ENCODE measurements at places on chromosomes 4 and X.

DNA sequence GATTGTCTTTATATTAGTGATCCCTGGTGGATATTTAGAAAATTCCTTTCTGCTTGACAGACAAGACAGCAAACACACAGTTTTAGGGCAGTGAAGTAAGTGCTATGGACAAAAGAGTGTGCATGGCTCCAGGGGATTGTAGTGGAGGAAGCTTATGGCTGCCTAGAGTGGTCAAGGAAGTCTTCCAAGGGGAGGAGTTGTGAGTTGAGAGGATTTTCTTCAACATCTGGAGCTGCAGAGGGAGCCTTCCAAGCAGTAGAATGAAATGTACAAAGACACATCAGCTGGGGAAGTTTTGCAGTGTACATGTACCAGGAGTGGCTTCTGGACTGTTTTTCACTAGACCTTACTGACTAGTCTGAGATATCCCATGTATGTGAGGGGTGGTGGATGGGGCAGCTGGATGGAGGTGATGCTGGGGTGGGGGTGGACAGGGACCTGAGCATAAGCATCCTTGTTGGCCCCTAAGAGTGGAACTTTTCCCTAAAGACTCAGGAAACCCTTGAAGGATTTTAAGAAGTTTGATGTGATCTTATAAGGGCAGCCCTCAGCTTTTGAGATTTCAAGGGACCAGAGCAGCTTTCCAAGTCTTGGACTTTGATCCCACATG is 160.5 kb upstream of the TAPT1 start:
- DNase-seq = no peak
- H3K27me3 ChIP-seq = no peaks in the 10 kb centered on the region
- no peak overlapping the region for H3K27ac ChIP-seq
- no peaks in the 10 kb centered on the region for H3K36me3 ChIP-seq
- H3K4me3 ChIP-seq = no peak overlapping the region
- no peaks in the 10 kb centered on the region for H3K4me1 ChIP-seq

- H3K4me3 ChIP-seq = no peak overlapping the region
- H3K27me3 ChIP-seq = no peaks in the 10 kb centered on the region
- no peak for DNase-seq
- H3K4me1 ChIP-seq = no peaks in the 10 kb centered on the region
- no peak overlapping the region for H3K27ac ChIP-seq
Observed at GRCh38 chr4:187615972-187616371, 379.6 kb upstream of the ZFP42 start.

DNA sequence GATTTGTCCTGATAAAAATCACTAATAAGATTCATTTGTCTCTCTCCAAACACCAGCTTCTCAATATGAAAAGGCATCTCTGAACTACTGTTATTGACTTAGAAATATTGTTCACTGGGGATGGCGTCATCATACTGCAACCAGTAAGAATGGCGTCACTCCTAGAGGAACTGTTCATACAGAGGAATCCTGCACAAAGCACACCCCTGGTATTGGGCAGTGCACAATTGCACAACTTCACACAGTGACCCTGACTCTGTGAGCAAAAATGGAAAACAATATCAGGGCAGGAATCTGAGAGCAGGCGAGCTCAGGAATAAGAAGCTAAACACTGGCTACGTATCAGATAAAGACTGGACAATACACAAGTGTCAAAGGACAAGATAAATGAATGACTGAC is 66.7 kb upstream of the PNPLA4 start:
- no peak overlapping the region for H3K4me3 ChIP-seq
- DNase-seq = no peak
- no peaks in the 10 kb centered on the region for H3K27me3 ChIP-seq
- H3K4me1 ChIP-seq = no peaks in the 10 kb centered on the region
- H3K36me3 ChIP-seq = no peaks in the 10 kb centered on the region

GRCh38 chr4:71944956-71945355 is 86.8 kb upstream of the NPFFR2 start:
- no peaks in the 10 kb centered on the region for H3K27me3 ChIP-seq
- no peak for DNase-seq
- no peak overlapping the region for H3K4me3 ChIP-seq
- no peaks in the 10 kb centered on the region for H3K36me3 ChIP-seq

DNA sequence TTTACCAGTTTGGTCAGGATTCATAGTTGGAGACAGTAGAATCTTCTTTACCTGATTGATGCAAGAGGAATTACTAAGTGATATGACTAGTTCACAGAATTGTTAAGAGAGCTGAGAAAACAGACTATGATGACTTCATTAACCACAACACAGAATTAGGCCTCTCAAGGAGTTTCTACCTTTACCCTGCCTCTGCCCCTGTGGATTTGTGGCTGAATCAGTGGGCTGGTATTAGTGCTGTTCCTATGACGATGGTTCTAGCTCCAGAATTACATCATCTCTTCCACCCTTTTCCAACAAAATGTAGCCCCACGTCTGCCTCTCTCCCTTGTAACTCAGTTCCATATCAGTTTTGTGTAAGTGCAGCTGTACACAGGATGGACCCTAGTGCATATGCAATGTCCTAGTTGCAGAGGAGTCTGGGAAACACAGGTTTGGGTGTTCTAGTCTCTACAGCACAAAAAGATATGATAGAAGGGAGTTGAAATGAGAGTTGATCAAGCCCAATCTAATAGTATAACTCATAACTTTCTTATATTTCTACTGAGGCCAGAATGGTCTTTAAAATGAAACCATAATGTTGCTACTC is 99.3 kb downstream of the ANXA5 start:
- H3K27ac ChIP-seq = no peak overlapping the region
- H3K36me3 ChIP-seq = no peaks in the 10 kb centered on the region
- no peak overlapping the region for H3K4me3 ChIP-seq
- H3K27me3 ChIP-seq = no peaks in the 10 kb centered on the region

DNA sequence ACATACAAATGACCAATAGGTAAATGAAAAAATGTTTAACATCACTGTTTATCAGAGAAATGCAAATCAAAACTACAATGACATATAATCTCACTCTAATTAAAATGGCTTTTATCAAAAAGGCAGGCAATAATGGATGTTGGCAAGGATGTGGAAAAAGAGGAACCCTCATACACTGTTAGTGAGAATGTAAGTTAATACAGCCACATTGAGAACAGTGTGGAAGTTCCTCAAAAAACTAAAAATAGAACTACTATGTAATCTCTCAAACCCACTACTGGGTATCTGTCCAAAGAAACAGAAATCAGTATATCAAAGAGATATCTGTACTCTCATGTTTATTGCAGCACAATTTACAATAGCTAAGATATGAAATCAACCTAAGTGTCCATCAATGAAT is 165.9 kb upstream of the HHIP start:
- no peak for DNase-seq
- no peak overlapping the region for H3K27ac ChIP-seq
- no peaks in the 10 kb centered on the region for H3K27me3 ChIP-seq
- H3K4me1 ChIP-seq = no peaks in the 10 kb centered on the region
- no peak overlapping the region for H3K4me3 ChIP-seq

DNA sequence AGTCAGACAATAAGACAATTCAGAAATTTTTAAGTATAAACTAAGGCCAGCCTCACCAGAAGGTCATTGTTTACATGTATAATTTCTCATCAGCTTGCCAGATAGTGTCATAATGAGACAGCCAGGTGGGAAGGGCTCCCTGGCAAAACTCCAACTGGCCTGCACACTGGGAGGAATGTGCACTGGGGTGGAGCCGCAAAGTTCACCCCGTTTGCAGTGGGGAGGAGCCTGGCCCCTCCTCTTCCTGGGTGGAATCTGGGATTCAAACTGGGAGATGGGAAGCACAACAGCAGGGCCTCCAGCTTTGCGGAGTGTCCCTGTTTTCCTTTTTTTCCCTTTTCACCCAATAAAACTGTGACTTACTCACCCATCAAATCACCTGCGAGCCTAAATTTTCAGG is 329.9 kb downstream of the SMARCA1 start:
- no peak overlapping the region for H3K4me3 ChIP-seq
- H3K36me3 ChIP-seq = no peaks in the 10 kb centered on the region
- H3K27ac ChIP-seq = no peak overlapping the region
- no peaks in the 10 kb centered on the region for H3K27me3 ChIP-seq
- no peaks in the 10 kb centered on the region for H3K4me1 ChIP-seq
- no peak for DNase-seq

- no peaks in the 10 kb centered on the region for H3K36me3 ChIP-seq
- H3K27ac ChIP-seq = no peak overlapping the region
- DNase-seq = no peak
- H3K27me3 ChIP-seq = no peaks in the 10 kb centered on the region
- no peak overlapping the region for H3K4me3 ChIP-seq
Observed at GRCh38 chr4:135240796-135241195, 1039.2 kb upstream of the PABPC4L start.

GRCh38 chrX:13110433-13111324 is 66.3 kb upstream of the FAM9C start:
- peak; percentile 47 for DNase-seq
- H3K27me3 ChIP-seq = no peaks in the 10 kb centered on the region
- peaks cover 13% of the 10 kb centered on the region for H3K4me1 ChIP-seq
- peak overlapping the region; percentile 49 for H3K27ac ChIP-seq
- H3K4me3 ChIP-seq = no peak overlapping the region
- H3K36me3 ChIP-seq = no peaks in the 10 kb centered on the region

DNA sequence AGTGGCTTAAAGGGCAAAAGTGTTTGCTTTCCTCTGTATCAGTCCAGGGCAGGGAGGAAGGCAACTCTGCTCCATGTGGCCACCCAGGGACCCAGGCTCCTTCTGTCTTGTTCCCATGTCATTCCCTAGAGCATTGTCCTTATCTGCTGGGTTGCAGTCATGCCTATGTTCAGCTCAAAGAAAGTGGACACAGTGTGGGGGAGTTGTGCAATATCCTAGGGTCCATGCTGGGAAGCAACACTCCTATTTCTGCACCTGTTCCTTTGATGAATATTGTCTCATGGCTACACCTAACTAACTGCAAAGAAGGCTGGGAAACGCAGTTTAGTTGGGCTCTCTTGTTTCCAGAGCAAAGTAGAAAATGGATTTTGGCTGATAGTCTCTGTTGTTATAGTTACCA is 107.0 kb upstream of the OTUD4 start:
- no peak for DNase-seq
- H3K27me3 ChIP-seq = no peaks in the 10 kb centered on the region
- no peaks in the 10 kb centered on the region for H3K4me1 ChIP-seq
- H3K27ac ChIP-seq = no peak overlapping the region

- H3K4me1 ChIP-seq = no peaks in the 10 kb centered on the region
- DNase-seq = no peak
- no peak overlapping the region for H3K27ac ChIP-seq
- no peaks in the 10 kb centered on the region for H3K36me3 ChIP-seq
- H3K4me3 ChIP-seq = no peak overlapping the region
Observed at GRCh38 chr4:187268940-187269339, 545.3 kb upstream of the FAT1 start.

- H3K27ac ChIP-seq = no peak overlapping the region
- DNase-seq = no peak
- no peak overlapping the region for H3K4me3 ChIP-seq
- H3K4me1 ChIP-seq = no peaks in the 10 kb centered on the region
- peaks cover 4% of the 10 kb centered on the region for H3K36me3 ChIP-seq
Observed at GRCh38 chr4:48899950-48900349, 6.6 kb downstream of the OCIAD2 start.

DNA sequence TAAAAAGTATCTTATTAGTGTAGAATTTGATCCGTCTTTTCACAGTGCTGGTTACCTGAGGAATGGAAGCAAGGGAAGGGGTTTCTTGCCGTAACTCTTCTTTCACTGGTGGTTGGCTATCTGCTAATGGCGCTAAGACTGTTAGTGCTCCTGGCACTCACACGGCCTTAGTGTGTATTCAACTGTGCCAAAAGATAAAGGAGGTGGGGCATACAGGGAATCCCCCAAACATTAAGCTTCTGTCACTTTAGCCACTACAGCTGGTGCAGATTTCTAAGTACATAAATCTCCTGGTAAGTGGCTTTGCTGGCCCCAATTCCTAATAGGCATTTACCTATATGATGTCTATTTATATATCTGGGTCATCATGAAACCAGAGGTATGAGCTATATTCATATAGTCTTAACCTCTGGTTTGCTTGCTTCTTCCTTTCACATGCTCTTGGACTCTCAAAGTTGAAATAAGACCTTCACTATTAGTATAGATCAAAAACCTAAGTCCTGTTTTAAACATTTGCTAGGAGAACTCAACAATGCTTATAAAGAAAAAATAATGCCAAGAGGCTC is 95.1 kb downstream of the TSPAN7 start:
- no peak for DNase-seq
- H3K36me3 ChIP-seq = no peaks in the 10 kb centered on the region
- H3K4me3 ChIP-seq = no peak overlapping the region
- peaks cover 5% of the 10 kb centered on the region for H3K4me1 ChIP-seq

GRCh38 chr4:75860606-75861005 is 41.6 kb downstream of the PPEF2 start:
- no peak for DNase-seq
- no peak overlapping the region for H3K4me3 ChIP-seq
- no peaks in the 10 kb centered on the region for H3K27me3 ChIP-seq
- H3K4me1 ChIP-seq = no peaks in the 10 kb centered on the region

DNA sequence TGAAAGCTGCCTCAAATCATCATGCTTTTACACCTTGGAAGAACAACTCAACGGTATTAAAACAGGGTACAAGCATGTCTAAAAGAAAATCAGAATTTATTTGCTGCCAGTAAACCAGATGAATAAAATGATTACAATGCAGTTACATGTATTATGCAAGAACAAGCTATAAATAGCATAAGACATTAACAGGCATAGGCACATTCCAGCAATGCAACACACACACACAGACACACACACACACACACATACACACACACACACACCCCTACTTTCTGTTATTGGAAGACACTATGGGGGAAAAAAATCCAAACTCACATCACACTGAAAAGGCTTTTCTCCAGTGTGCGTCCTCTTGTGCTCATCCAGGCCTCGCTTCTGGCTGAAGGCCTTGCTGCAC is 212.5 kb downstream of the PRDM5 start:
- H3K36me3 ChIP-seq = no peaks in the 10 kb centered on the region
- DNase-seq = no peak
- H3K4me3 ChIP-seq = no peak overlapping the region
- H3K27ac ChIP-seq = no peak overlapping the region
- no peaks in the 10 kb centered on the region for H3K4me1 ChIP-seq

- H3K27me3 ChIP-seq = no peaks in the 10 kb centered on the region
- DNase-seq = peak; percentile 18
- H3K4me1 ChIP-seq = no peaks in the 10 kb centered on the region
- H3K36me3 ChIP-seq = no peaks in the 10 kb centered on the region
Observed at GRCh38 chr4:54439831-54440243, 210.7 kb downstream of the PDGFRA start.

DNA sequence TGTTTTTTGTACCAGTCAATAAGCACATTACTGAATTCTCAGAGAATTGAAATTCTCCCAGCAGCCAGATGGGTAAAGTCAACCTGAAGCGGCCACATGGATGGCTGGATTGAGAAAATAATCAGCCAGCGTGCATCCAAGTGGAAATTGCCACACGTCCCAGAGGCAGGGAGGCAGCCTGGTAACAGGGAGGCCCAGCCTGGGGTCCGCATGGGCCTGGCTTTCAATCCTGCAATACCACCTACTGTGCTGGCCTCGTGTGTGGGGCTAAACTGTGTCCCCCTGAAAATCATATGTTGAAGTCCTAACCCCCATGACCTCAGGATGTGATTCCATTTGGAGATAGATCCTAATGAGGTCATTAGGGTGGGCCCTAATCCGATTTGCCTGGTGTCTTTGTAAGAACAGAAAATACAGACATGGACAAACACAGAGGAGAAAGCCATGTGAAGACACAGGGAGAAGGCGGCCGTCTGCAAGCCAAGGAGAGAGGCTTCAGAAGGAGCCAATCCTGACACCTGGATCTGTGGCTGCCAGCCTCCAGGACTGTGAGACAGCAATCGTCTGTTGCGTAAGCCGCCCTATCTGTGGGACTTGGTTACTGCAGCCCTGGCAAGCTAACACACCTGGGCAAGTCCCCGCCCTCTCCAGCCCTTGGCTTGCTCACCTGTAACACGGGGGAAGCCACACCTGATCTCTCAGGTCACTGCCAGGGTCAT is 90.3 kb downstream of the JAKMIP1 start:
- no peak overlapping the region for H3K4me3 ChIP-seq
- H3K27ac ChIP-seq = no peak overlapping the region
- no peaks in the 10 kb centered on the region for H3K27me3 ChIP-seq
- DNase-seq = peak; percentile 18
- no peaks in the 10 kb centered on the region for H3K36me3 ChIP-seq
